Hematopoietic multipotent progenitor cell treated with erythropoietin and hydrocortisone succinate and interleukin-3 and kit ligand, for 6 days (in vitro differentiated cells): ENCODE measurements at places on chromosomes 5 and 9.

GRCh38 chr9:15271403-15271802 is 35.6 kb downstream of the TTC39B start:
- DNase-seq, result no peak

DNA sequence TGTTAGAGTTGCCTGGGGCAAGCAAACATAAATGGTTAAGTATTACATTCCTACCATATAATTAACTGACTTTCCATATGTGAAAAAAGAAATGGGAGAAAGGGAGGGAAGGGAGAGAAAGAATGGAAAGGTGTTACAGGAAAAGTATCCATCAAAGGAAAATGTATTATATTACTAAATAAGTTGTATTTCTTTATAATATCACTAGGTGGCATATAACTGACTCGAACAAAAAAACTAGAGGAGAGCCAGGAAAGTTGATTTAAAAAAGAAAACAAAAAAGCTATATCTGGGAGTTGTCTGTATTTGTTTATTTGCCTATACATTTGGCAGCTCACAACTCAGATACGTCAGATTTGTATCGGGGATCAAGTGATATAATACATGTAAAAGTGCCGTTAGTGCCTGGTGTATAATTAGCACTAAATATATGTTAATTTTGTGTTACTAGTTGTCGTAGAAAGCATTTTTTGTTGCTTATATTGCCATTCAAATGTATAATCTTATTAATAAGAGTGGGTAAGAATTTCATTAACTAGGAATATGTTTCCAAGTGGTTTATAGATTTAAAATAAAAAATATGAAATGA is 59.6 kb upstream of the ADAMTS19 start:
- DNase-seq, result no peak

DNA sequence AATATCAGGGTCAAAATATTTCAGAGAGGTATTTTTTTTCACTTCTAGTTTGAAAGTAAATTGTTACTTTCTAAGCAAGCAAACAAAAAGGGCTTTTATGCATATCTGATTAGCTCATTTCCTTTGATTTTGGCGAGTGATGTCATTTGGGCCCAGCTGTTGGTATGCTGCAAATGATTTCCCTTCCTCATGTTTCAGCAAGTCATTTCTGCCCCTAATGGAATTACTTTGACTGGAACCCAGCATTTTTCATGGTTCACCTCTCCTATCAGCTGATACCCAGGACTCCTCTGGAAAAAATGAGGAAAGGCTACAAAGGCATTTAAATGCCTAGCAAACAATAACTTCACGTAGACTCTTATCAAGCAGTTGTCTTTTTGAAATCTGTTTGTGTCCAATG is 500.6 kb downstream of the EBF1 start:
- DNase-seq, result no peak

- DNase-seq, result peak; percentile 34
Observed at GRCh38 chr9:15824310-15824709, 271.5 kb downstream of the CCDC171 start.
